ENCODE measurements at places on chromosomes 5 and 9. TPM values are rescaled to one million over a fixed set of nuclear protein-coding genes. Genes with fewer than 3 reads are reported as not detected.

Gene SHB
- total RNA-seq, result 3.1 TPM

Gene LECT2
- not detected for total RNA-seq

Gene LCN10
- 2.1 TPM for total RNA-seq

Gene HK3
- 4.2 TPM for total RNA-seq

Gene PCDHGB5
- total RNA-seq, result 3.7 TPM

Gene FOXD4L5
- total RNA-seq, result under 0.01 TPM

Gene CEP120
- total RNA-seq, result 10.4 TPM

Gene CDC25C
- total RNA-seq, result 3.7 TPM

Gene ECSCR
- total RNA-seq, result 17.2 TPM

Gene MLLT3
- 65.8 TPM for total RNA-seq

Gene GPR21
- total RNA-seq, result 3.1 TPM

Gene SERF1A
- 15.7 TPM for total RNA-seq

Gene FOXD4
- 0.52 TPM for total RNA-seq

Gene TDRD7
- total RNA-seq, result 5.2 TPM

Gene GMCL2
- total RNA-seq, result not detected

Gene WHRN
- 0.52 TPM for total RNA-seq

Gene STK32A
- total RNA-seq, result 1.0 TPM

Gene PCDHB2
- 2.6 TPM for total RNA-seq

Gene RHOBTB3
- total RNA-seq, result 640 TPM
